ENCODE measurements at places on chromosomes 16 and 17. TPM values are rescaled to one million over a fixed set of nuclear protein-coding genes. Genes with fewer than 3 reads are reported as not detected.

DNA sequence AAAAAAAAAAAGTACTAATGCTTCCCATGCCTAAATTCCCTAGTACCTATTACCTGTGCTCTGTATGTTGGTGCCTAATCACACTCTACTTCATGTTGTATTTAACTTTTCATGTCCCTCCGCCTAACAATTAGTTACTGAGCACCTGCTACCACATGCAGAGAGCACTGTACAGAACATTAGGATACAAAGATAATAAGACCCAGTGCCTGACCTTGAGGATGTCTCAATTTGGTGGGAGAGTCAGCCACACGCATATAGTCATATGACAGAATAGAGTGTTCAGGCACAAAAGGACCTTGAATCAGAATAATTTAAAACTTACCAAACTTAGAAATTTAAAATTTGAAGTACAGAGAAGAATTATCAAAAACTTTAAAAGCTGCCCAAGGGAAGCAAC lies 42.1 kb downstream of the USP31 start:
- DNase-seq = no peak

The NUDT7 gene
- total RNA-seq = 12.0 TPM

The CUEDC1 gene
- 20.3 TPM for total RNA-seq

The TBC1D3K gene
- not detected for total RNA-seq

DNA sequence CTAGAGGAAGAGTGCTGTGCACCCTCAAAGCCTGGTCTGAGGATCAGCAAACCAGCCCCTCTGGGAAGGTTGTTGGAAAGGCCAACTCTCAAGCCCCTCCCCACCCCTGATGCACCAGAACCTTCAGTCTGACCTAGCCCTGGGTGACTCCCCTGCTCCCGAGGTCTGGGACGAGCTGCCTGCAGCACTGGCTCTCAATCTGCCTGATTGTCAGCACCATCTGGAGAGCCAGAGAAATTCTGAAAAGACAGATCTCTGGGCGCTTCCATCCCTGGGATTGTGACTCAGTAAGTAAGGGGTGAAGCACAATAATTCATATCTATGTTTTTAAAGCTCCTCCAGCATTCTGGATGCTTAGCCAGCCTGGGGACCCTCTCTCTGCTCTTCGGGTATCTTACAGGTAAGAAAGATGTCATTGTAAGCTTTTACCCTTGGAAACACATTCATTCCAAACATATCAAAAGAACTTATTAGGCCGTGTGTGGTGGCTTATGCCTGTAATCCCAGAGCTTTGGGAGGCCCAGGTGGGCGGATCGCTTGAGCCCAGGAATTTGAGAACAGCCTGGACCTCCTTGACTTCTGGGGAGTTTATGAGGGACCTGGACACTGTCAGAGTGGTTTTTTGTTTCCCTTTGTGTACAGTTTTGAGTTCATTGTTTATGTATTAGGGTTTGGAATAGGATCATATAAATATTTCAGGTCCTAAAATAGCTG lies 147.5 kb downstream of the KCNJ12 start:
- DNase-seq = no peak
